PC-3 (cell line): ENCODE measurements at places on chromosomes 11 and 22.

DNA sequence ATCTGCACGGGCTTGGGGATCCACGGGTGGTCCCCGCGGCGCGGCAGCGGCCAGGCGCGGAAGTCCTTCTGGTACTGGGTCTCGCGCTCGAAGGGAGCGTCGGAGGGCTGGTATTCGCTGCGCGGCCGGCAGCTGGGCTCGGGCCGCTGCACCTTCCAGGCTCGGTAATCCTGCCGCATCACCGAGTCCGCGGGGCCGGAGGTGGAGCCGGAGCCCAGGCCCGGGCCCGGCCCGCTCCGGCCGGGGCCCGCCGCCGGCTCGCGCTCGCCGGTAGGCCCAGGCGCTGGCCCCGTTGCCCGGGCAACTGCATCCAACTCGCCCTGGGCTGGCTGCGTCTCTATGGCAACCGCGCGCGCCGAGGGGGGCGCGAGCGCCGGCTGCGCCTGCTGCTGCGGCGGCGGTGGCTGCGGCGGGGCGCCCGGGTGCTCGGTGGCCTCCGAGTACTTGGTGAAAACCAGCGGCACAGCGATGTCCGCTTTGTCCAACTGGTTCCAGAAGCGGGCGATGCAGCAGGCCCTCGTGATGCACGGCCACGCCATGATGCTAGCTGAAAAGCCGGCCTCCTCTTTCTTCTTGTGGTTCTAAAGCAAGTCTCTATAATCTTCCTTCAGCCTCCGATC is 897 bp downstream of the MAP6 start:
- DNase-seq, result peak; percentile 47

GRCh38 chr11:106242718-106243415 is 165.4 kb downstream of the AASDHPPT start:
- no peak for DNase-seq

DNA sequence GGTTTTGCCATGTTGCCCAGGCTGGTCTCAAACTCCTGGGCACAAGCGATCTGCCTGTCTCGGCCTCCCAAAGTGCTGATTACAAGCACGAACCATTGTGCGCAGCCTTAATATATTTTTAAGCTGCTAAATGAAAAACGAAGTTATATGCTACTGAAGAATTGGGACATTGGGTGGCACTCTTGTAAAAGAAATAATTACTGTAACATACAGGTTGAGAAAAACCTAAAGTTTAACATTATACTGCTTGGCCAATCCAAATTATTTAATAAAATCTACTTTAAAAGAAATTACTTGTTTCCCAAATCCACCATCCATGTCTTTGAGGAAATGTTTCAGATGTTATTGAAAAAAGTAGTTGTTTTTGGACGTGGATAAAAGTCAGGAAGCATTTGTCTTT is 37.9 kb upstream of the ARHGAP32 start:
- DNase-seq, result peak; percentile 43

DNA sequence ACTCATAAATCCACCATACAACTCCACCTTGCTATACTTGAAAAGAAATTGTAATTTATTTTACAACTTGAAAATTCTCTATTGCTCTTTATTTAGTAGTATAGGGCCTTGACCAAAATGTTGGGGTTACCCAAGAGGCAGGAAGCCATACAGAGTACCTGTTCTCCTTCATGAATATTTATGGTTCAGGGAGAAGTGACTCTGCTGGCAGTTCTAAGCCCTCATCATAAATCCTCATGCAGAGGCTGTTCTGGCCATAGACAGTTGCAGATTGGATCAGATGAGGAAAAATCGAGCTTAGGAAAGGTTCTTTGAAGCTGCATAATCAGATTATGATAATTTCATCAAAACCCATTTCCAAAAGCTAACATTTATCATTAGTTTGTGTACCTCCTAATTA is 449.4 kb upstream of the TENM4 start:
- DNase-seq, result no peak

- DNase-seq, result no peak
These were observed 54.1 kb upstream of the ARHGAP20 start for GRCh38 chr11:110766316-110766715.
